ENCODE measurements at places on chromosomes 11 and 22.

DNA sequence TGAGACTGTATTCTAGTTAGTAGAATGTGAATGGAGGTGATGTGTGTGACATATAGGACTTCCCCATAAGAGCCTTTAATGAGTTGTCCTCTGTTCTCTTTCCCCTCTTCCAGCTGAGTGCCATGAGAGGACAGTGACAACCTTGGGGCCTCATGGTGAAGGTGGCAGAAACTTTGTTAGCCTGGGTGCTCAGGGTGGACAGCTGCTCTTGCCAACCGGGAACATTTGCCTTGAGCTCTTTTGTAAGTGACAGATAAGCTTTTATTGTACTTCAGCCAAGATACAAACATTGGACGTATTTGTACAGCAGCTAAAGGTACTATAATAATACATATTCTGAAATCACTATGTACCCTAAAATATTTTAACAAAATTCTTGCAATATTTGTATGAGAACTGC is 33.0 kb upstream of the PLET1 start:
- no peak for DNase-seq

DNA sequence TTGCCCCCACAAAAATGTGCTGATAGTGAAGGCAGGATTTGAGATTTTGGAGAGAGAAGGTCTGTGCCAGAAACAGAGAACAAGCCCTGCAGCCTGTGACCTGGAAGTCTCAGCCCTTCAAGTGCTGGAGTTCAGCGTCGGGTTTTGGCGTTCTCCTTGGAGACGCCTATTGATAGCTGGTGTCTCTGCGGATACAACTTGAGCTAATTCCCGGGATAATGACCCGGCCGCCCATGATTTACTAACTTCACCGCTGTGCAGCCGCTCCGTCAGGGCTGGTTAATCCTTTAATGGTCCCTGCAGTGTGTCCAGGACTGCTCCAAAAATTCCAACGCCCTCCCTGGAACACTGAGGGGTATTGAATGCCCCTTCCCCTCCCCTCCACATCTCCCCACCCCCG is 76.6 kb downstream of the WT1 start:
- no peak for DNase-seq

- DNase-seq, result no peak
These were observed 322.7 kb upstream of the PLET1 start for GRCh38 chr11:112583261-112583893.

- DNase-seq, result no peak
These were observed 15.1 kb upstream of the LGR4 start for GRCh38 chr11:27487706-27488105.

DNA sequence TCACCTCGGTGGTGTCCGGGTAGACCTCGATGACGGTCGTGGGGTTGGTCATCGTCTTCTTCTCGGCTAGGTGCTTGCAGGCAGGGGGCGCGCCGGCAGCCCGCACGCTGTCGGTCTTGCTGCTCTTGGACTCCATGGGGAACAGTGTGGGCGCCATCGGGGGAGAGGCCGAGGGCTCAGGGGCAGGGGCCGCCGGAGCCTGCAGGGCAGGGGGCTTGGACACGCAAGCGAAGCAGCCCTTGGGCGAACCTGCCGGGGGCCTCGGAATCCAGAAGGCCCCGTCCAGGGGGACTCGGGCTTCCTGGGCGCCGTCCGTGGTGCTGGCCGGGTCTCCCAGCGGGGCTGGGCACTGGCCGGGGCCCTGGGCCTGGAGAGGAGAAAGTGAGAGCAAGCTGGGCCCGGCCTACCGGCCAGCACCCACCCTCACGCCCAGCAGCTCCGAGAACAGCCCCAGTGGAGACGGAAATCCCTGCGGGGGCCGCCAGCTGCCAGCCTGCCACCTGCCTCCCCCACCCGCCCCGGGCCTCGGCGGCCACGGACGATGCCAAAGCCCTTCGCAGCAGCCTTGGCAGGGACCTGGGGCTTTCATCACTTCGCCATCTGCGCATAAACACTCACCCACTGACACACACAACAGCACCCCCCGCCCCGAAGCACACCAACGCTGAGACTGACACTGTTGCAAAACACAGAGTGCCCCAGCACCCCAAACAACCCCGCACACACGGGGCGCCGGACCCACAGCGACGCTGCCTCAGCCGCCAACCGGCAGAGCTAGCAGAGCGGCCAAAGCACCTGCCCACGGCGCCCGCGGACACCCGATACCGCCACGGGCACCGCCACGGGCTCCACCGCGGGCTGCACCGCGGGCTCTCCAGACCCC is 2.4 kb downstream of the IFITM10 start:
- no peak for DNase-seq
